ENCODE measurements at places on chromosomes 7 and 10. TPM values are rescaled to one million over a fixed set of nuclear protein-coding genes. Genes with fewer than 3 reads are reported as not detected.

Gene GPR37
- polyA plus RNA-seq: not detected

Gene CALY
- polyA plus RNA-seq: not detected

Gene LIPF
- polyA plus RNA-seq: not detected

Gene SSC4D
- not detected for polyA plus RNA-seq

Gene GATA3
- not detected for polyA plus RNA-seq

Gene MBLAC1
- 1.7 TPM for polyA plus RNA-seq

Gene VWDE
- polyA plus RNA-seq: not detected

GRCh38 chr10:71972746-71973695 lies 8.8 kb downstream of the CHST3 start:
- no peak for DNase-seq
- H3K27ac ChIP-seq: no peak overlapping the region
- H3K36me3 ChIP-seq: no peaks in the 10 kb centered on the region
- no peaks in the 10 kb centered on the region for H3K4me1 ChIP-seq
- H3K4me3 ChIP-seq: no peak overlapping the region
- peaks cover 24% of the 10 kb centered on the region for H3K27me3 ChIP-seq

- DNase-seq: no peak
- no peaks in the 10 kb centered on the region for H3K36me3 ChIP-seq
- H3K27ac ChIP-seq: no peak overlapping the region
- H3K27me3 ChIP-seq: no peaks in the 10 kb centered on the region
- no peak overlapping the region for H3K4me3 ChIP-seq
- peaks cover 22% of the 10 kb centered on the region for H3K4me1 ChIP-seq
These were observed 3.3 kb downstream of the JMJD1C start for GRCh38 chr10:63462442-63462841.

DNA sequence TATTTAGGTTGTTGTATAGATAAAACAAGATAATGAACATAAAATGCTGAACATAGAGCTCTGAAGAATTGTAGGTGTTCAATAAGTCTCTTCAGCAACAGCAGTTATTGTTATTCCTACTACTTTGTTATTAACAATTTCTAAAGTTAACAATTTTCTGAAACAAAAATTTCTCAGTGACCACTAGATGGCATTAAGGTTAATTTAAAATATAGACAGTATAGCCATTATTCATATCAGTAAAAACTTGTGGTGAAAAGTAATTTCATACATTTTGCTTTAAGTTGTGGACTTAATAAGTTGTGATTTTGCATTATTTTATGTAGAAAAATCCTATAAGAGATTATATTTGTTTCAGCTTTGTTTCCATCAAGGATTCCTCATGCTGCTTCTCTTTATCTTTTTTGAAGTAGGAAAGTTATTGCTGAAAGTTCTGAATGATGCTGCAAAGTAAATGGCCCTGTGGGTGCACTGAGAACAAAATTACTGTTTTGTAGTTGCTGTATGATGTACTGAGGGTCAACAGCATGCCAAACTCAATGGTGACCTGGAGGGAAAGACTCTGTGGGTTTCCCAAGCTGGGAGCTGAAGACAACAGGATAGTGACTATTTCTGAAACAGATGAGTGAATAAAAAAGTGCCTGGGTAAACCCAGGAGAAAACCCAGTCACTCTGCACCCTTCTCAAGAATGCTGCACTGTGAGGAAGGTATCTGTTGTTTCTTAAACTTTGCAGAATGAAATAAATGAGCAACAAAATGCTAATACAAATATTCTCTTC lies 253.6 kb downstream of the KIF20B start:
- no peak overlapping the region for H3K27ac ChIP-seq
- no peaks in the 10 kb centered on the region for H3K27me3 ChIP-seq
- H3K4me1 ChIP-seq: peaks cover 13% of the 10 kb centered on the region
- H3K4me3 ChIP-seq: no peak overlapping the region
- peak; percentile 11 for DNase-seq

DNA sequence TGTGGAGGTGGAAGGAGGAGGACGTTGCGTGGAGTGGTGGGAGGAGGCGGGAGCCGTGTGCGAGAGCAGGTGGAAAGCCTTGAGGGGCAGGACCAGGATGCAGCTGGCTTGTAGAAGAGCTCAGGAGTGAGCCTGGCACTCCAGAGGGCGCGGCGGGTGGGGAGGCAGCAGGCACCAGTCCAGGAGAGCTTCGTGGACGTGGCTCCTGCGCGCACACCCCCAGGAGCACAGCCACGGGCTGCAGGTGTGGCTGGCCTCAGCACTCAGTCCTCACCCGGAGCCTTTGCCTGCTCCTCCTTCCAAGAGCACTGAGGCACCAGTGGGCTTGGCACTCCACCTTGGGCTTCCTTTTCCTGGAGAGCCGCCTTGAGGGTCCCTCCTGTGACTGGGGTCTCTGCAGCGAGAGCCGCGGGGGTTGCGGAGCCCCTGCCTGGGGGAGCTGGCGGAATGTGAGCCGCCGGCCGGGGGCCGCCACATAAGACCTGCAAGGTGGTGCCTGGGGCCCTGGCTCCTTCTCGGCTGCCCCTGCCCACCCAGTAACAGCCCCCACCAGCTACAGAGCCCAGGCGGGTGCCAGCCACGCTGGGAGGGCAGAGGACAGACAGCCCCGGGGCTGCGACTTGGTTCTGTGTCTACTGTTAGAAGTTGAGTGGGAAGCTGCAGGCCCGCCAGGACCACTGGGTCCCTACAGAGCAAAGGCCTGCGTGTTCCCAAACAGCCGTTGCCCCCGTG lies 11.1 kb downstream of the MAFK start:
- H3K4me1 ChIP-seq: no peaks in the 10 kb centered on the region
- H3K27me3 ChIP-seq: no peaks in the 10 kb centered on the region
- no peak for DNase-seq
- no peaks in the 10 kb centered on the region for H3K36me3 ChIP-seq

DNA sequence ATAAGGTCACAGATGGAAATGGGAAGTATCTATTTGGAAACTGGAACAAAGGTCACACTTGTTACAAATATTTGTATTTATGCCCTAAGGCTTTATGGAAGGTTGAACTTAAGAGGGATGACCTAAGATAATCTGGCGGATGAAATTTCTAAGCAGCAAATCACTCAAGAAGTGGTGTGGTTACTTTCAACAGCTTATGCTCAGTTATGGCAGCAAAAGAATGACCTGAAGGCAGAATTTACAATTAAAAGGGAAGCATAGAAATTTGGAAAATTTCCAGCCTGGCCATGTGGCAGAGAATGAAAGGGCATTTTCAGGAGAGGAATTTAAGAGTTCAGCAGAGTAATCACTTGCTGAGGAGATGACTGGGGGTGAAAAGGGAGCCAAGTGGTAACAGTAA lies 95.8 kb upstream of the TNS3 start:
- H3K4me1 ChIP-seq: peaks cover 41% of the 10 kb centered on the region
- peaks cover 12% of the 10 kb centered on the region for H3K36me3 ChIP-seq
- no peaks in the 10 kb centered on the region for H3K27me3 ChIP-seq

DNA sequence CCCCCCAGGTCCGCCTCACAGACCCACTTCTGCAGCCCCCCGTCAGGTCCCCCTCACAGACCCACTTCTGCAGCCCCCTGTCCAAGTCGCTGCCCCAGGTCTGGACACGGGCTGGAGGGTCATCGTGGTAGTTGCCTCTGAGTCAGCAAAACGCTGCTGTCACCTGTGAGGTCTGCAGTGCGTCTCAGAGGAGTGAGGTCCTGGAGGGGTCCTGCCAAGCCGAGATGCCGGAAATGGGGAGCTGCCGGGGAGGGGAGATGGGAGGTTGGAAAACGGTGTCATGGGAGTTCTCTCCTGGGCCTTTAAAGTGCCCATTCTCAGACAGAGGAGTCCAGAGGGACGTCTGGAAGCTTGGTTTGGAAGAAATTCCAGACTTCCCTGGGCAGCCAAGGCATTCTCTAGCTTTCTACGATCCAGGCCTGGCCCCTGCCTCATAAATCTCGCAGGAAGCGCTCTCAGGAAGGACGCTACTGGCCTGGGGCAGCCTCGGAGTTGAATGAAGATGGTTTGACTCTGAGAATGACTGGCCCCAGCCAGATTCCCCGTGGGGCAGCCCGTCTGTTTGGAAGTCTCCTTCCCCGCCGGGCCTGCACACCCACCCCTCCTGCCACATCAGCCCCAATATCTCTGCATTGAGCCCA lies 38.7 kb downstream of the CALML3 start:
- no peak overlapping the region for H3K4me3 ChIP-seq
- H3K27me3 ChIP-seq: peaks cover 9% of the 10 kb centered on the region
- no peaks in the 10 kb centered on the region for H3K4me1 ChIP-seq

GRCh38 chr10:21261842-21262294 lies 263.6 kb downstream of the SKIDA1 start:
- H3K27me3 ChIP-seq: no peaks in the 10 kb centered on the region
- no peak overlapping the region for H3K4me3 ChIP-seq
- DNase-seq: no peak
- no peak overlapping the region for H3K27ac ChIP-seq
- H3K4me1 ChIP-seq: no peaks in the 10 kb centered on the region

GRCh38 chr10:48556713-48557112 lies 48.2 kb downstream of the ARHGAP22 start:
- H3K27ac ChIP-seq: no peak overlapping the region
- H3K27me3 ChIP-seq: peaks cover 2% of the 10 kb centered on the region
- no peak overlapping the region for H3K4me3 ChIP-seq
- no peak for DNase-seq
- no peaks in the 10 kb centered on the region for H3K36me3 ChIP-seq

DNA sequence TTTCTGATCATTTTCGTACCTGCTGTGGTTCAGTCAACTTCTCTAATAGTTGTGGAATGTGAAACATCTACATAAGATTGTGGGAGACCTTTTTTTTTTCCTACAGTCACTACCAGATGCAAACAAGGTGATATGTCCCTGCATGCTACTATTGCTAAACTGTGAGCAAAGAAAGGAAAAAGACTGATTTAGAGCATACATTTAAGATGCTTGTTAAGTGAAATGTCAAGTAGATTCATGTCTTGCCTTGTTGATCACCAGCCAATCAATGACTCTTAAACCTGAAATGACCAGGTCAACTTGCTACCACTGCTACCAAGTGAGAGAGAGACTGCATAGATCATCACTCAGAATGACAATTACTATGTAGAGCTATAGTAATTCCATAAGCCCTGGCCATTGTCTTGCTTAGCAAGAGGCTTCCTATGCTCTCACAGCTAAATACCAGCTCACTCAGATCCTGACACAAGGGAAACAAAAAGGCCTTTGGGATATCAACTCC lies 84.3 kb upstream of the SKAP2 start:
- H3K36me3 ChIP-seq: no peaks in the 10 kb centered on the region
- no peak overlapping the region for H3K4me3 ChIP-seq

DNA sequence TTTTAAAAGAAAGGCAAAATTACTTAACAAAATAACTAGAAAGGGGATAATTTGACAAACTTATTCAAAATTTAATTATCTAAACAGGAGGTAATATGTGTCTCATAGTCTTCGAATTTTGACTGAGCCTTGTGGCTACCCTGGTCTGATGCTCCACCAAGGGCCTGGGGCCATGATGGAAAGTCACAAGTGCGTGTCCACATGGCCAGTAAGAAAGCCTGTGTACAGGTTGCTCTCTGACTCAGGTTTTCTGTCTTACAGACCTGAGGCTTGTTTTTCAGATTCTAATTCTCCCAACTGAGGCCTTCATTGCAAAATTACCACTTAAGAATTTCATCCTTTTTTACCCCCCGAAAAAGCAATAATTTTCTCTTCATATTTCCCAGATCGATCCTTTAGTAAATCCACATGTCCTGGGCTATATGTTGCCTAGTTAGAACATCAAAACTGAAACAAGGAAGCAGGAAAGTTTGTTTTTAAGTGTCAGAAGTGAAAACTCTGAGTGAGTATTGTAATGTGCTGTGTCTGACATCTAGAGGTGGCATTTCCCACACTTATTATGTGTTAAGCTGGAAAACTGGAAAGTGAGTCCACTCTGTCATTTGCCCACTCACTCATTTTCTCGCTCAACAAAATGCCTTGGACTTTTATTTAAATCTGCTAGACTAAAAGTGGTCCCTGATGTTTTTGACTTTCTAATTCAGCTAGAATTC lies 10.0 kb downstream of the CYP3A43 start:
- H3K36me3 ChIP-seq: no peaks in the 10 kb centered on the region
- H3K27ac ChIP-seq: no peak overlapping the region

DNA sequence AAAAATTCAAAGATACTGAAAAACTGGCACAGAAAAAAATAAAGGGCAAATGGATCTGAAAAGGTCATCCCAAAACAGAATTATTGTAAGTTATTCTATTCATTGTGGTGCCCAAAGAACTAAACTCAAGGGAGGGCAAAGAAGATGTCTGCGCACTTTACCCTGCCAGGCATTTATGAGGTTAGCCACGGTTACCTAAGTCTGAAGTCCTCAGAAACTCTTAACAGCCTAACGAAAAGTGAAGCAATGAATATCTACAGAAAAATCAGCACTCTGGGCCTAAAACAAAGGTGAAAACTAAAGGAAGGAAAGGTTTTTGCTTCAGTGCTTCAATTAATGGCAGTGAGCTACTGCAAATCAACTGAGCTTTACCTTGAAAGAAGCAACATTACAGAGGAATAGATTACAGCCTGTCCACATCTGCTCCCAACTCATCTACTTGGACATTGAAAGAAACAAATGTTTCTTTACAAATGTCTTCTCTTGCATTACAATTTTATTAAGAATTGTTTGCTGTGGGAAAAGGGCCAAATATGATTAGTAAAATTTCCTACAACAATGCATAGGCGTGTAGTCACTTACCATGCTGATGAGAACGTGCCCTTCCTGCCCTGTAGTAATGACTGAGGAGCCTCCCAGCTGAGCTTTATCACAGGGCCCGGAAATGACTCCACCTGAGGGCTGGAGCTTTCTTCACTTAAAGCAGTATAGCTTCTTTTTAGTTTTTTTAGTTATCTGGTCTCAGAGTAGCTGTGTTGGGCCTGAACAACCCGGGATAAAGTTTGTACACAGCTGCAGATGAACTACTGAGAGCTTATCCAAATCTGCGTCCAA lies at the start of gene TUBAL3:
Gene TUBAL3 (minus strand): TSS at position 621 of the 834 bp plus-strand sequence. CDS start 36 bp downstream, at position 585.
- no peak within 1 kb of the TSS for H3K4me3 ChIP-seq
- no peak within 1 kb of the TSS for H3K27ac ChIP-seq
- H3K36me3 ChIP-seq: no peaks in the 10 kb centered on the region
- H3K27me3 ChIP-seq: peaks cover 8% of the 10 kb centered on the region
- DNase-seq: no peak
- H3K4me1 ChIP-seq: no peaks in the 10 kb centered on the region

DNA sequence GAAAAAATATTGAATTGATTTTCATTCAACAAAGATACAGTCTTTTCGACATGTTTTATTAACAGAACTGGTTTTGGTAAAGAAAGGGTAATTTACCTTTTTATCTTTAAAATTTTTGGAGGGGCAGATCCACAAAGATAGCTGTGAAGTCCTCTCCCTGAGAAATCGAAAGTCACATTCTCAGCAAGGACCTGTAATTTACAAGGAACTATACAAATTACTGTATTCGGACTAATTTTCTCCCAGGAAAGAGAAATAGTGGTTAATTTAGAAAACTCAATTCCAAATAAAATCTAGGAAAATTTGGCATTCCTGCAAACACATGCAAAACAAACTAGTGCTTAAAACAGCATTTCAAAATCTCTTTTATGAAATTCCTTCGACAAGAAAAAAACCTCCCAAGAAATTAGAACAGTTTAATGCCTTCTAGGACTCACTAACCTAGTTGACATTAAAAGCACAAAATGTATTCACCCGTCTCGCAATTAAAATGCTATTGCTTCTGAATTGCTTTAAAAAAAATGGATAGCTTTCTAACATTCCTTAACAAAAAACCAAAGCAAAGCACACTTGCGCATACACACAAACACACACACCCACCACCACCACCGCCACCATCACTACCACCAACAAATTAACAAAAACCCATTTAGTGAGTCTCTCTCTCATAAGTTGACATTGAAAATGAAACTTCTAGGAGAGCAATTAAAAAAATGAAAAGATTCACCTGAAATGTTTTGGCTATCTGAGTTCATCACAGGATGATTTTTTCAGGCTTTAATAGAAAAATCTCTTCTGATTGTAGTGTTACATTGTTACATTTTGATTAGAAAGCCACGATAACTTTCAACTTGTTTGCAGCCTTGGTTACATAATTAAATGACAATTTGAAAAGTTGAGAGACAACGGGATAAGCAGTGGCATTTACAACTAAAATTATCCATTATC lies 4.0 kb upstream of the NKX2-3 start:
- H3K27ac ChIP-seq: peak overlapping the region; percentile 62
- H3K4me3 ChIP-seq: peak overlapping the region; percentile 82
- peaks cover 18% of the 10 kb centered on the region for H3K36me3 ChIP-seq
- peaks cover 84% of the 10 kb centered on the region for H3K27me3 ChIP-seq
